ENCODE measurements at places on chromosomes 12 and 14. TPM values are rescaled to one million over a fixed set of nuclear protein-coding genes. Genes with fewer than 3 reads are reported as not detected.

DNA sequence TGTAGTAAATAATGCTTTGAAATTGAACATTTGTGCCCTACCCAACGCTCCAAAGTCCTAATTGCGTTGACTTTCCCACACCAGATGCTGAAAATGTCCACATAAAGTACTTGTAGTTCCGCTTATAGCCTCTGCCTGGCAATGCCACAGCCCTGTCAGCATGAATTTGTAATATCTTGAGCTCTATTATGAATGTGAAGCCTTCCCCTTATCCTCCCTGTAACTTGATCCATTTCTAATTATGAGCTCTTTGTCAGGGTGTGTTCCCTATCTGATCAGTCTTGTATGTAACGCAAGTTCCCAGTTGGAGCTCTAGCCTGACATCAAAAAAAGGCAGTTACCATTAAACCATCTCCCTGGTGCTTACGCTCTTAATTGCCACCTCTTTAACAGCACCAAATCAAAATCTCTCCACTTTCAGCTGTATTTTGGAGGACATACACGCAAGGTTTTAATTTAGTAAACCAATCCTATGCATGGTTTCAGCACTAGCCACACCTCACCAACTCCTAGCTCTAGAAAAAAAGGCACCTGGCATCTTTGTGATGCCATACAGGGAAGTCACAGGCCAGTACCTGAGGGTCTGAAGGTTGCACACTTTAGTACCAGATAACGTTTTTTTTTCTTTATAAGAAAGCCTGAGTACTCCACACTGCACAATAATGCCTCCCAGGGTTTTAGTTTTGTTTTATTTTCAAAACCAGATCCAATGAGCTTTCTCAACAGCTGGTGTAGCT is 69.3 kb downstream of the EEA1 start:
- no peak overlapping the region for H3K27ac ChIP-seq
- H3K27me3 ChIP-seq: no peaks in the 10 kb centered on the region
- no peak overlapping the region for H3K4me3 ChIP-seq
- no peak for DNase-seq

CDH24 gene
- 5.6 TPM for total RNA-seq

DNA sequence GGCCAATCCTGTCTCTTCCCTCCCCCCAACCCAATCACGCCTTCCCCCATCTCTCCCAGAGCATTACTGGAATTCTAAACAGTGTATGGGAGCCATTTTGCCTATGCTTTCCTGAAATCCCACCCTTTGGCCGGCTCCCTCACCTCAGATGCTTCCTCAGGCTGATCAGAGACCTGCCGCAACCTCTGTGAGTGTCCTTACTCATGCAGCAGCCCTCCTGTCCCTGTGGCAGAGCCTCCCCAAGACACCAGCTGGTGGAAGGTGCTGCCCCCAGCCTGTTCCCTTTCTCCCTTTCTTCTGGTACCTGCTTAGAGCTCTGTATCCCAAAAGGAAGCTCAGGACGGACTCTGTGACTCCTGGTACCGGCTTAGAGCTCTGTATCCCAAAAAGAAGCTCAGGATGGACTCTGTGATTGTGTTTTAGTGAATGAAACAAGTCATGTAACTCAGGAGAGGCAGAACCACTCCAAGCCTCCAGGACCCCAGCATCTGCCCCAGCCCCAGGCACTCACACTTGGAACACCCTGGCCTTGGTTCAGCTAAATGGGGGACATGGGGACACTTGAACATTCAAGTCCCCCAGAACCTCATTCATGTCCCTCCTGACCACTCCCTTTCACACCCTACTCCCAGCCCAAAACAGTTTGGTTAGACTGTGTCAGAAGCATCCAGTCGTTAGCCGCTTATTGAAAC is 29.3 kb upstream of the RIN3 start:
- no peak overlapping the region for H3K27ac ChIP-seq
- H3K4me1 ChIP-seq: peaks cover 40% of the 10 kb centered on the region
- no peaks in the 10 kb centered on the region for H3K27me3 ChIP-seq

DNA sequence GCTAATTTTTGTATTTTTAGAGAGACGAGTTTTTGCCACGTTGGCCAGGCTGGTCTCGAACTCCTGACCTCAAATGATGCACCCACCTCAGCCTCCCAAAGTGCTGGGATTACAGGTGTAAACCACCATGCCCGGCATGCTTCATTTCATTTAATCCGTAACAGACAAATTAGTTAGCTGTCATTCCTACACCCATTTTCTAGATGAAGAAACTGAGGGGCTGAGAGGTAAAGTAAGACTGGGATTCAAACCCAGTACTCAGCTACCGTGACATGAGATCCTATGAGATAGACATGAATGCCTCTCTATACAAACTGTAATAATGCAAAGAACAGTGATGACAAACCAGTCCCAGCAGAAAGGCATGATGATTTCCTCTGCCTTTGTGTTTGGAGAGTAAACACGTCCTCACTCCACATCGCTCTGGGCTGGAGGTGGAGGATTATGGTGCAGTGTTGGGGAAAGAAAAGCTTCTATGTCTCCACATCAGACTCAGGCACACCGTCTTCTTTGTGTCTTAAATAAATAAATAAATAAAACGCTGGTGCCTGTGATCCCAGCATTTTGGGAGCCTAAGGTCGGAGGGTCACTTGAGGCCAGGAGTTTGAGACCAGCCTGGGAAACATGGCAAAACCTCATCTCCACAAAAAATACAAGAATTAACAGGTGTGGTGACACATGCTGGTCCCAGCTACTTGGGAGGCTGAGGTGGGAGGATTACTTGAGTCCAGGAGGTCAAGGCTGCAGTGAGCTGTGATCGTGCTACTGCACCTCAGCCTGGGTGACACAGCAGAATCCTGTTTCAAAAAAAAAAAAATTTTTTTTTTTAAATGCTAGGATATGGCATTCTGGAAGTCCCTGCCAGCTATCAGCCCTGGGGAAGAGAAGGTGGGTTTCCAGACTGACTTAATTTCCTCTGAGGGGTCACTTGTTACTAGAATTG is 10.5 kb downstream of the VSX2 start:
- H3K4me1 ChIP-seq: peaks cover 6% of the 10 kb centered on the region
- H3K27ac ChIP-seq: no peak overlapping the region
- no peak for DNase-seq
- no peaks in the 10 kb centered on the region for H3K36me3 ChIP-seq
- peaks cover 26% of the 10 kb centered on the region for H3K27me3 ChIP-seq

- no peak for DNase-seq
- H3K27me3 ChIP-seq: no peaks in the 10 kb centered on the region
- no peak overlapping the region for H3K4me3 ChIP-seq
- no peaks in the 10 kb centered on the region for H3K36me3 ChIP-seq
- H3K4me1 ChIP-seq: no peaks in the 10 kb centered on the region
These were observed 1092.8 kb downstream of the TMTC2 start for GRCh38 chr12:83779526-83779925.

- H3K27ac ChIP-seq: no peak overlapping the region
- no peak overlapping the region for H3K4me3 ChIP-seq
- DNase-seq: no peak
- no peaks in the 10 kb centered on the region for H3K36me3 ChIP-seq
- H3K4me1 ChIP-seq: no peaks in the 10 kb centered on the region
These were observed 84.7 kb upstream of the TSPAN8 start for GRCh38 chr12:71242511-71242910.

DNA sequence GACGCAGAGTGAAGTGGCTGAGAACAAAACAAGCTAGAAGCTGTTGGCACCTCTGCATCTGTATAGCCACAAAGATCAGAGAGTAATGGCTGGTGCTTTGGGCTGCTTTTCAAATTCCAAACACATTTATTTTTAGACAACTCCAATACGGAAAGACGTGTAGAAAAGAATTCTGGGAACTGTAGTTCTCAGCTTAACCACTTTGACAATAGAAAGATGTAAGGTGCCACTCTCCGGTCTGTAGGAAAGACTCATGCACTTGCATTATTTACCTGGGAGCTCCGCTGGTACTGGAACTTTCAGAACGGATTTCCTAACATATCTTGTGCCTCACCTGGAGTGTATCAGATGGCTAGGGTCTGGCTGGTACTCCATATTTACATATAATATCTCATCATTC is 1.8 kb upstream of the OR4K2 start:
- no peaks in the 10 kb centered on the region for H3K36me3 ChIP-seq
- no peak for DNase-seq
- H3K27me3 ChIP-seq: no peaks in the 10 kb centered on the region
- no peaks in the 10 kb centered on the region for H3K4me1 ChIP-seq

DNA sequence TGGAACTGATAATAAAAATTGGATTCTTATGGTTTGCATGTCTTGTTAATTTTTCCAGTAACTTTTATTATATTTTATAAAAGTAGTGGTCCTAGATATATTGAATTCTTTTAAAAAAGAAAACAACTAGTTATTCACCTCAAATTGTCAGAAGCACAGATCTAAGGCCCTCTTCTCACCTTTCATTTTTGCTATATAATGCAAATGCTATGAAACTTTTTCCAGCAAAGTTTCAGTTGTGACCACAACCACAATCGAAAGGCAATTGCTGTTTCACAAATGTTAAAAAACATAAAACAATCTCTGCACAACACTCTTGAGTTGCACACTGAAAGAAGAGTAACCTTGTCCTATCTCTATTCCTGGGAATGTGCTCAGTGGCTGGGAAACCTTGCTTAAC is 479.8 kb upstream of the FLRT2 start:
- no peaks in the 10 kb centered on the region for H3K27me3 ChIP-seq
- DNase-seq: no peak
- no peak overlapping the region for H3K4me3 ChIP-seq

GRCh38 chr14:51211149-51211548 is 28.9 kb upstream of the TMX1 start:
- H3K27me3 ChIP-seq: no peaks in the 10 kb centered on the region
- DNase-seq: no peak
- H3K36me3 ChIP-seq: no peaks in the 10 kb centered on the region
- H3K4me1 ChIP-seq: no peaks in the 10 kb centered on the region
- no peak overlapping the region for H3K4me3 ChIP-seq
- no peak overlapping the region for H3K27ac ChIP-seq

All from lower lobe of right lung (tissue), 2 donors.